ENCODE measurements at places on chromosomes 12 and 14.

GRCh38 chr12:119661882-119662281 is 6.1 kb upstream of the PRKAB1 start:
- DNase-seq = no peak

- no peak for DNase-seq
Observed at GRCh38 chr12:62282057-62282774, 22.0 kb downstream of the USP15 start.

DNA sequence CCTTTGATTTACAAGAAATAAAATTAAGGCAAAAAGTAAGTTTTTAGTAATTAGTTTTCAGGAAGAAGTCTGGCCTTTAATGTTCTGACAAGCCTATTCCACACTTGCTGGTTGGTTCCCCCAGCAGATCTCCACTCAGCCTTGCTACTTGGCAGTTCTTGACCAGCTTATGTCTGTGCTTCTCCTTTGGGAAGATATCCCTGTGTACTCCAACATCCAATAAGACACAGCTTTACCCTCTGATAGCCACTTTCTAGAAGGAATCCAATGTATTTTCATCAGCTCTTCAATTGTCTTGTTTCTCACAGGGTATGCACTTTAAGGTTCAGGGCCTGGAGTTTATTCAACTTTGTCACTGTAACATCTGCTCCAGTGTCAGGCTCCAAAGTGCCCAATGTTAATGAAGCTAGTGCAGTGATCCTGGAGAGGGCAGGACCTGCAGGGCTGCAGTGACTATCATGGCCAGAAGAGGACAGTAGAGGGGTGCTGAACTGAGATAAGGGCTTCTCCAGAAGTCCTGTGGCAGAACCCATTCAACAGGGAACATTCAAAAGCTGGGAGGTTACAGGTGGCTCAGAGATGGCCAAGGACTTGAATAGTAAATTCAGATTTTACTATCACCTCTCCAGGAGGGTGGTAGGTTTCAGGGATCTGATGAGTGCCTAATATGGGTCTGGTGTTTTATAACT is 22.9 kb downstream of the JKAMP start:
- peak; percentile 70 for DNase-seq

DNA sequence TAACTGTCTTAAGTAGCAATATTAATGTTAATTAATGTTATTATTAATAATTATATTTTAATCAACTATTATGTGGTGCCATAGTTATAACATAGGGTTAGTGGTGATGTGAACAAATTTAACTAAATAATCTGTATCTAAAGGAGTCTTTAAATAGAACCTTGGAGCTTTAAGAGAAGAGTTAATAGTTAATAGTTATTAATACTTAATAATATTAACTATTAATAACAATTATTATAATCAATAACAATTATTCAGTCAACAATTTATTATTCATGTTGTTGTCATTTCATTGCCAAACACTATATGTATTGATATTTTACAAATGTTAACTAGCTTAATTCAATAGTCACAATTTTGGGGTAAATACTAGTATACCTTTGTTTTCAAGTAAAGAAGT is 58.2 kb downstream of the SLC16A7 start:
- no peak for DNase-seq

Measured in activated CD8-positive, alpha-beta memory T cell treated with anti-CD3 and anti-CD28 coated beads, Interleukin-2, amount 10 ng/mL, durations not matched to agents 7 days and 5 days (primary cell).